K562 (cell line): ENCODE measurements at places on chromosomes 3 and 15. TPM values are rescaled to one million over a fixed set of nuclear protein-coding genes. Genes with fewer than 3 reads are reported as not detected.

GRCh38 chr3:193830791-193831191, 237.8 kb downstream of the OPA1 start:
- no peak for DNase-seq

The SLC51A gene
- not detected in 2 replicates for total RNA-seq

The TMEM202 gene
- total RNA-seq, result not detected in 2 replicates

DNA sequence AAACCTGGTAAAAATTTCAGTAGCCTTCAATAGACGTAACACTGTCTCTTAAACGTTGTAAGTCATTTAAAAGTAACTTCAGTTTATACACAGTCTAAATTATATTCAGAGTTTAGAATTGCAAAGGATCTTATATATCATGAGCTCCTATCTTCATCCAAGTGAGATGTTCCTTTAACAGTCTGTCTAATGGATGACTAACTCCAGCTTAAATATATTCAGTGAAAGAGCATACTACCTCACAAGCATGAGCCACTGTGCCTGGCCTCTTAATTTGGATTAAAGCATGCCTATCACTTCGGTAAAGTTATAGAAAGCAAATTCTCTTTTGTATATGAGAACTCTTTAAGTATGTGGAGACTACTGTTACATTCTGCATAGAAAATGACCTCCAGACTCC, 7.0 kb downstream of the FYTTD1 start:
- DNase-seq, result no peak

DNA sequence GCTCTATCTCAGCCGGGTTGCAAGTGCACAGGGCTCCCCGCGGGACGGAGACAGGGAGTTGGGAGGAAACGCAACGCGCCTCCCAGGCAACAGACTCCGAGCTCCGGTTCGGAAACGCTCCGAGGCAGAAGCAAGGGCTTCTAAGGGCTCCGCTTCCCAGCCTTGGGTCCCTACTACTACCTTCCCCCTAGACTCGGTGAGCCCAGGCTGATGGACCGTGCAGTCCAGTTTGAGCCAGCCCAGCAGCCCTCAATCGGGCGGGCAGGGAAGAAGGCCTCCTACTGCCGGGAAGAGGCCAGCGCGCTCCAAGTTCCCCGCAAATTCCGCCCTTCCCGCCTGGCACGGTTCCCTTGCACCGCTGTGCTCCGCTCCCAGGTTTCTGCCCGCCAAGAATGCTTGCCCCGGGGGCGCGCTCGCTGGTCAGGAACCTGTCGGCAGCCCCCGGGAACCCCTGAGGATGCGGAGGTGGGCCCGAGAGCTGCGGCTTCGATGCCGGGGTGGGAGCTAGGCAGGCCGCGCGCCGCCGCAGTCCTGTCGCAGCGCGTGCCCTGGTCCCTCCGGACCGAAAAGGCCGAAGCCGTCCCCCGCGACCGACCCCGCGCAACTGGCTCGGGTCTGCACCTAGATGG, 728 bp downstream of the TRANK1 start:
- DNase-seq, result no peak

- no peak for DNase-seq
Measured at GRCh38 chr3:128276146-128276435, 122.8 kb downstream of the EEFSEC start.

- no peak for DNase-seq
Measured at GRCh38 chr15:48940508-48940907, 23.2 kb downstream of the SHC4 start.

GRCh38 chr15:47932951-47933641, 187.7 kb upstream of the SLC24A5 start:
- no peak for DNase-seq

DNA sequence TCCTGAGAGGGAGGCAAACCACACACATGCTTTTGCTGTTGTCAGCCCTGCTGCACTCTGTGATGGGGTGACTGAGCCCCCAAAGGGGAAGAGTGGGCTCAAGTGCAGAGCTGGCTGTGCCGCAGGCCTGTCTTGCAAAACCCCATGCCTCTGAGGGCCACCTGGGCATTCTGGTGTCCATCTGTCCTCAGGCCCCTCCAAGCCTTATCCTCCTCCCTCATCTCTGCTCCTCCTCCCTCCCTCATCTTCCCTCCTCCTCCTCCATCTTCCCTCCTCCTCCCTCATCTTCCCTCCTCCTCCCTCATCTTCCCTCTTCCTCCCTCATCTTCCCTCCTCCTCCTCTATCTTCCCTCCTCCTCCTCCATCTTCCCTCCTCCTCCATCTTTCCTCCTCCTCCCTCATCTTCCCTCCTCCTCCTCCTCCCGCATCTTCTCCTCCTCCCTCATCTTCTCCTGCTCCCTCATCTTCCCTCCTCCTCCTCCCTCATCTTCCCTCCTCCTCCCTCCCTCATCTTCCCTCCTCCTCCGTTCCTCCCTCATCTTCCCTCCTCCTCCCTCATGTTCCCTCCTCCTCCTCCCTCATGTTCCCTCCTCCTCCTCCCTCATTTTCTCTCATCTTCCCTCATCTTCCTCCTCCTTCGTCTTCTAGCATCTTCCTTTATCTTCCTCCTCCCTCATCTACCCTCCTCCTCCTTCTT, 40.6 kb downstream of the CHDH start:
- DNase-seq, result no peak

- no peak for DNase-seq
Measured at GRCh38 chr15:95263751-95264150, 1032.4 kb downstream of the MCTP2 start.

The GOLGA8J gene
- total RNA-seq, result not detected in 2 replicates

The FGF12 gene
- not detected in 2 replicates for total RNA-seq

The SEMA5B gene
- not detected in 2 replicates for total RNA-seq

DNA sequence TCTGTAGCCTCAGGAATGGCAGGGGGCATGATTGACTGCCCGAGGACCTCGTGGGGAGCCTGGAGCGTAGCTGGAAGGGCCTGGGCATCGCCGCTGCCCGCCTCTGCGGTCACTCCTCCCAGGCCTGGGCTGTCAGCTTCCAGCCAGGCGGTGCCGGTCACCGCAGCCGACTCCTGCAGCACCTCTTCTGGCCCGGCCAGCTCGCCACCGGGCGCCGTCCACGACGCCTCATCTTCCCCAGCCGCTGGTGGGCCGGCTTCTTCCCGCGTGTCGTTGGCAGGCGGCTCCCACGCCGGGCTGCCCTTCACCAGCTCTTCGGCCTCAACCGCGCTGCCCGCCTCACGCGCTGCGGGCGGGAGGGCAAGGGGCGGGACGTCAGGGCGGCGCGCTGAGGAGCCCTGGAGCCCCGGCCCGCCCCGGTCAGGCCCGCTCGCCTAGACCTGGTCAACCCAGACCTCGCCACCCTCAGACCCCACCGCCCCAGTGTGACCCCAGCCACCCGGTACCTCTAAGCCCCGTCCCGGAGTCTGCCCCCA, 1.0 kb downstream of the CSPG5 start:
- no peak for DNase-seq

- peak; percentile 47 for DNase-seq
Measured at GRCh38 chr15:67120839-67121643, 55.6 kb downstream of the SMAD3 start.

The ONECUT1 gene
- total RNA-seq, result not detected in 2 replicates

GRCh38 chr3:60399292-60399691, 852.0 kb downstream of the FHIT start:
- no peak for DNase-seq

The POPDC2 gene
- total RNA-seq, result 0.13 TPM in 1 of 2 replicates, not detected in the other

GRCh38 chr15:88982304-88982945, 69.2 kb upstream of the MFGE8 start:
- DNase-seq, result no peak

GRCh38 chr15:67511606-67512005, 9.3 kb upstream of the C15orf61 start:
- no peak for DNase-seq

GRCh38 chr3:24521420-24522145, 26.9 kb upstream of the THRB start:
- peak; percentile 65 for DNase-seq

GRCh38 chr15:68208136-68208535, 3.0 kb upstream of the CALML4 start:
- no peak for DNase-seq

GRCh38 chr15:66515901-66516322, 10.8 kb downstream of the ZWILCH start:
- no peak for DNase-seq

The FBXO22 gene
- total RNA-seq, result 81.4 and 85.9 TPM in 2 replicates

DNA sequence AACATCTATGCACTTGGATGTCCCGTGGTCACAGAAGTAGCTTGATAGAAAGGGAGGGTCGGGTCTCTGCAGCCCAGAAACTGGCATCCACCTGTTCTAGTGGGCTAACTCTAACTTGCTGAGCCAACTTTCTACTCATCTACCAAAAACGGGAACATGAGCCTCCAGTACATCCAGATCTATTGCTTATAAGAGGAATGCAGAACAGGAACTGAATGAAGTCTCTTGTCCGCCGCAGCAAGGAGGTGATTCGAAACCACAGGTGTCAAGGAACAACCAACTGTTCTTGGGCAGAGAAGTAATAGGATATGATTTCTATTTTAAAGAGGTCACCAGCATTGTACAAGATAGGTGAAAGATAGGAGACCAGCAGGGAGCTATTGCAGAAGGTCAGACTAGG, 17.9 kb downstream of the TERC start:
- no peak for DNase-seq

DNA sequence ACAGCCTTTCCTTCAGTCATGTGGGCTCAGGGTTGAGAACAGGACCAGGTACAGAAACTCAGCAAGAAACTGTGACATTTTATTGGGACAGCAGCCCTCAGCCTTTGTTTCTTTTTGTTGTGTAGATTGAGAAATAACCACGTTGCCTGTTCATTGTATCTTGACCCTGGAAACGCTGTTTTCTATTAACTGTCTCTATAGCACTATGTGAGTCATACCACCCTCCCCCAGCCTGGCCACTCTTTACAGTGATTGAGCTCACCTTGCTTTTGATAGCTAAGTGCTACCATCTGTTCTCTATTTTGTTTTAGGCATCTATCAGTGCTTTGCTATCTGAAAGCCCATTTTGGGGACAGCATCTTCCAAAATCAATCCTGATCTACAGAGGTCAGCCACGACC, 127.9 kb downstream of the CD47 start:
- no peak for DNase-seq

GRCh38 chr15:97383516-97383915, 577.0 kb upstream of the ARRDC4 start:
- no peak for DNase-seq

GRCh38 chr3:118991775-118992174, 42.9 kb downstream of the IGSF11 start:
- DNase-seq, result no peak

The ZCWPW2 gene
- 0.47 and 0.60 TPM in 2 replicates for total RNA-seq

The TF gene
- total RNA-seq, result 9.2 and 11.1 TPM in 2 replicates

- no peak for DNase-seq
Measured at GRCh38 chr3:137948400-137949072, 61.4 kb upstream of the CLDN18 start.

DNA sequence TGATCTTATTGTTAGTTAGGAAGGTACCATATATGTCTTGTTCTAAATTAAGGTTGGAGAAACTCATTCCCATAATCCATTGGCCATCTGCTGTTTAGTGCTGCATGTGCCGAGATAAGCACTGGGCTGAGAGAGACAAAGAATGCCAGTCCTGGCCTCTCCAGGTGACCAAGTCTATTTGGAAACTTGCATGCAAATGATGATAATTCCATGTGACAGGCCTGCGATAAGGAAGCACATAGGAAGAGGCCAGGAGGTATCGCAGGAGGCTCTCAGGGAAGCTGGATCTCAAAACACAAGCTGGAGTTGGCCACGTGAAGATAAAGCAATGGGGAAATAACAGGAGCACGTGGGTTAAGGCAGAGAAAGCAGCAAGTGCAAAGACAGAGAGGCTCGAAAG, 39.7 kb downstream of the MYO5C start:
- no peak for DNase-seq

The MYD88 gene
- 33.0 and 33.1 TPM in 2 replicates for total RNA-seq

GRCh38 chr3:179133575-179133974, 14.6 kb upstream of the PIK3CA start:
- no peak for DNase-seq

DNA sequence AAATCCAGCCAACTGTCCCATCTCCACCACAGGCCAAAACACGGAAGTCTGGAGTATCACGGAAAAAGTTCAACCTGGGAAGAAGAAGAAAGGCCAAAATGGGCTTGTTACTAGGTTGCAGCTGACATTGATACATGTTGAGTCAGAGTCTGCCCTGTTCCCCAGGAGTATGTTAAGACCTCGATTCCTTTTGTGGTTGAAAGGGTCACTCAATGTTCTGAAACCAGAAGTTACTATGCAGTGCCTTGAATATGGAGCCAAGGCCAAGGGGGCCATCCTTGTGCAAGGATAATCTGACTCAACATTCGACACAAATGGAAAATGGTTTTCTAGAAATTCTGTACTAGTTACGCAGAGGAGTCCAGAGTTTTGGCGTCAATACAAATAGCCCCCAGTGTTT, 104.2 kb downstream of the DGKG start:
- no peak for DNase-seq

The IQCF5 gene
- not detected in 2 replicates for total RNA-seq
